ENCODE measurements at places on chromosomes 6 and 20. TPM values are rescaled to one million over a fixed set of nuclear protein-coding genes. Genes with fewer than 3 reads are reported as not detected.

Gene HLA-DOB
- polyA plus RNA-seq, result 0.35 TPM

Gene WFDC2
- 0.69 TPM for polyA plus RNA-seq

Gene MACROD2
- 3.7 TPM for polyA plus RNA-seq

Gene SLC35F1
- 2.3 TPM for polyA plus RNA-seq

Gene DBNDD2
- polyA plus RNA-seq, result 22.2 TPM

Gene ZFP57
- polyA plus RNA-seq, result 0.19 TPM

Gene CLDN20
- polyA plus RNA-seq, result 0.32 TPM

Gene NFATC2
- 5.7 TPM for polyA plus RNA-seq

Gene KCNB1
- 5.2 TPM for polyA plus RNA-seq

Gene PNPLA1
- polyA plus RNA-seq, result 0.10 TPM

Gene ROMO1
- 87.6 TPM for polyA plus RNA-seq
